MG63 (cell line): ENCODE measurements at places on chromosomes 5 and 9. TPM values are rescaled to one million over a fixed set of nuclear protein-coding genes. Genes with fewer than 3 reads are reported as not detected.

- DNase-seq: no peak
Measured at GRCh38 chr9:122090981-122091380, 2.1 kb downstream of the TTLL11 start.

- DNase-seq: no peak
Measured at GRCh38 chr9:35609001-35609819, 4.1 kb downstream of the TESK1 start.

- no peak for DNase-seq
Measured at GRCh38 chr9:97660340-97660739, 26.7 kb downstream of the NCBP1 start.

GRCh38 chr5:45414620-45415573 lies 281.3 kb downstream of the HCN1 start:
- DNase-seq: no peak

DNA sequence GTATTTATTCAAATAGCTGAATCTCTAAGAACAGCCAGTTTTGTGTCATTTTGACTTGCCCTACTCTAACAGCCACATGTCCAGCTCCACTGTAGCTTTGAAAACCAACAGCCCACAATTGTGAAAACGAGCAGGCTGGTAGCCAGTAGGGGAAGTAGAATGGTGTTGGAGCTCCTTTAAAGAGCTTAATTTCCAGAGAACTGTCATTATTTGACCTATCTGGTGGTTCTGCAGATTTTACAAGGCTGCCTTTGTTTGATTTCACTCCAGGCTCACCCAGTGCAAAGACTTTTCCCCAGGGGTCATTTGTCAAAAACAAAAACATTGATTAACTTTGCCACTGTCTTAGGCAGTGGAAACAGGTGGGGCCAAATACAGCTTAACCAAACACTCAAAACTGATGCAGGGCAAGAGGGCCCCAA lies 3.2 kb upstream of the PJA2 start:
- no peak for DNase-seq

GRCh38 chr5:143605403-143606005 lies 202.0 kb upstream of the NR3C1 start:
- no peak for DNase-seq

DNA sequence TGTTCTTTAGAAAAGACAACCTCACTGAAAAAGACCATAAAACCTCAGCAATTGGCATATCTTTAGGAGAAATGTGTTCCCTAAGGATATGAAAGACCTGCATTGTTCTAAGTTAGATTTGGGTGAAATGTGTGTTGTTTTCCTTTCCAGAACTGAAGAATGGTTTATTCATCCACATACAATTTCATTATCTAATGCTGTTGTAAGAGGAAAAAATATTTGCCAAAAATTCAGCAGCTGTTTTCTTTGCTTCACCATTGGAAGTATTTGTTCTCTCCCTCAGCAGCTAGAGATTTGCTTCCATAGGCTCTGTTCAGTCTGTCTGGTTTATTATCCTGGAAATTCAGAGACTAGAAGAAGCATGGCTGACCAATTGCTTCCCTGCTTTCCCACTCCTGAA lies 150.9 kb downstream of the ISOC1 start:
- no peak for DNase-seq

DNA sequence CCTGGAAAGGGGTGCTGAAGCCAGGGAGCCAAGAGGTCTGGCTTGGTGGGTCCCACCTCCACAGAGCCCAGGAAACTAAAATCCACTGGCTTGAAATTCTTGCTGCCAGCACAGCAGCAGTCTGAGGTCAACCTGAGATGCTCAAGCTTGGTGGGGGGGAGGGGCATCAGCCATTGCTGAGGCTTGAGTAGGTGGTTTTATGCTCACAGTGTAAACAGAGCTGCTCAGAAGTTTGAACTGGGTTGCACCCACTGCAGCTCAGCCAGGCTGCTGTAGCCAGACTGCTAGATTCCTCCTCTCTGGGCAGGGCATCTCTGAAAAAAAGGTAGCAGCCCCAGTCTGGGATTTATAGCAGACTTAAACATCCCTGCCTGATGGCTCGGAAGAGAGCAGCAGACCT lies 55.5 kb upstream of the FBXL17 start:
- DNase-seq: no peak

DNA sequence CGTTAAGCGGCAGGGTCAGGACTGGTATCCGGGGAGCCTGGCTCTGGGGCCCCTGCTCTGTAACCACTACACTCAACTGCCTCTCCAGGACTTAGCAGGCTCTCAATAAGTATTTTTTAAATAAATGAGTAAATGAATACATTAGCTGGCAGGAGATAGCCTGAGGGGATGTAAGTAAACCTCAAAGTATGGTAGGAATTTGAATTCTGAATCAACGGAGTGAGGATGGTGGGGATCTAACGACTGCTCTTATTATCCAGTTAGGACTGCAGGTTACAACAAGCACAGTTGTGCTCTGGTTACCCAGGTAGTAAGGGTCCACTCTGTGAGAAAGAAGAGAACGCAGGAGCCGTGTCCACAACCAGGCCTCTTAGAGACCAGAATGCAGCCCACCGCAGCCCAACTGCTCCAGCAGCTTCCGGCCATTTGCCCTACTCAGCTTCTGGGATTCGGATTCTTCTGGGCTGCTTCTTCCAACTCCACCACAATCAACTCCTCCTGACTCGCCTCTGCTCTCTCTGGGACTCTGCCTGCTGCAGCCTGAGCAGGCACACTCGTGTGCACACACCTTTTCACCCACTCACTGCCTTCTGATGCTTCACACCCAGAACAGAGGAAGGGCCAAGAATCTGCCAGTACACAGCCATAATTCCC lies 52.6 kb downstream of the MED27 start:
- peak; percentile 44 for DNase-seq

GRCh38 chr9:98760231-98760630 lies 36.1 kb downstream of the ANKS6 start:
- no peak for DNase-seq

GRCh38 chr5:123720955-123721354 lies 209.0 kb downstream of the CSNK1G3 start:
- no peak for DNase-seq

DNA sequence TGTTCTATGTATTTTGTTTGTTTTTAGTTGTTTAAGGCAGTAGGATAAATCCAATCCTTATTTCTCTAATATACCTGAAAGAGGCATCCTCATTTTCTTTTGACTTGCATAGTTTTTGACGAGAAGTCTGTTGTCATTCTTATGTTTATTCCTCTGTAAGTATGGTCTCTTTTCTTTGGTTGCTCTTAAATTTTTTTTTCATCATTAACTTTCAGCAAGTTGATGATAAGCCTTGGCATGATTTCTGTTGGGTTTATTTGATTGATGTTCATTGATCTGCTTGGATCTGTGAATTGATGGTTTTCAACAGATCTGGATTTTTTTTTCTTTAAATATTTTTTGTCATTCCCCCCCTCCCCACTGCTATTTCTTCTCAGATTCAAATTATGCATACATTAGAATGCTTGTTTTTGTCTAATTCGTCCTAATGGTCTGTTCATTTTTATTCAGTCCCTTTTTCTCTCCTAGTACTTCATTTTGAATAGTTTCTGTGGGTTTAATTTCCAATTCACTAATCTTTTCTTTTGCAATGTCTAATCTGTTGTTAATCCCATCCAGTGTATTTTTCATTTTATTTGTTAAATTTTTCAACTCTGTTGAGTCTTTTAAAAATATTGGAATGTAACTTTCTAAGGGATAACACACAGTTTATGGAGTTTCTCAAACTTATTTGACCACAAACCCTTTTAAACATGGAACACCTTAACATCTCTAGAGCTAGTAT lies 495.9 kb downstream of the CSNK1G3 start:
- no peak for DNase-seq

The PCDHB2 gene
- 6.0 and 7.0 TPM in 2 replicates for total RNA-seq

The ADAMTSL2 gene
- total RNA-seq: 0.10 and 0.72 TPM in 2 replicates

The RASGRF2 gene
- total RNA-seq: 2.7 and 3.6 TPM in 2 replicates

The TMEM252 gene
- not detected in 2 replicates for total RNA-seq

The CNTNAP3 gene
- 2.7 and 3.2 TPM in 2 replicates for total RNA-seq

The ACTBL2 gene
- total RNA-seq: 0.30 and 1.8 TPM in 2 replicates

The TNC gene
- 3.0 and 4.2 TPM in 2 replicates for total RNA-seq

The SLC45A2 gene
- not detected in 2 replicates for total RNA-seq

The AHRR gene
- 20.6 and 24.5 TPM in 2 replicates for total RNA-seq
